Thoracic aorta (tissue), 2 donors: ENCODE measurements at places on chromosomes 1 and 21.

DNA sequence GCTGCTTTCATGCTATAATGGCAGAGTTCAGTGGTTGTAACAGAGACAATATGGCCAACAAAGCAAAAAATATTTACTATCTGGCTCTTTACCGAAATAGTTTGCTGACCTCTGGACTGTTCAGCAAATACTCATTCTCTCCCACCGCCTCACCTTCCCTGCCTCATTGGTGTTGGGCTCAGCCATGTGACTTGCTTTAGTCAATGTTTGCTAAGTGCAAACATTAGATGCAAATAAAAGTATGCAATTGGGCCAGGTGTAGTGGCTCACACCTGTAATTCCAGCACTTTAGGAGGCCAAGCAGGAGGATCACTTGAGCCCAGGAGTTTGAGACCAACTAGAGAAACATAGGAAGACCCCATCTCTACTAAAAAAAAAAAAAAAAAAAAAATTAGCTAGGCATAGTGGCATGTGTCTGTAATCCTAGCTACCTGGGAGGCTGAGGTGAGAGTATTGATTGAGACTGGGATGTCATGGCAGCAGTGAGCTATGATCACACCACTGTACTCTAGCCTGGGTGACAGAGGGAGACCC, 55.1 kb downstream of the RPL5 start:
- DNase-seq, result no peak

DNA sequence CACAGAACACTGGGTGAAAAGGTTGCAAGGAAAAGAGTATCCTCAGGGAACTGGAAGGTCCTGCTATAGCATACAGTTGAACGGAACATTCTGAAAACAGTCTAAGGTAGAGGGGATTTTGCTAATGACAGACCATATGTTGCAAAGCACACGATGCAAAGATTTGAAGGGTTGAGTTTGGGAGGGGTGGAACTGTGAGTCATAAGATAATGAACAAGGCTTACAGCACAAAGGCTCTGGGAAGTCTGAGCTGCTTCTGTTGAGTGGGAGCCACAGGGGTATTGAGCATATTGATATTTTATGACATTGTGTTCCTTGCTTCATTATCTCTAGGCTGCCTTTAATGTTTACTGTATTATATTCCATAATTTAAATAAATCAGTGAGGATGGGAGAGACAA, 104.9 kb downstream of the PLPPR4 start:
- DNase-seq, result no peak

- no peak for DNase-seq
Measured at GRCh38 chr1:157961805-157962762, 31.4 kb upstream of the KIRREL1 start.

- no peak for DNase-seq
Measured at GRCh38 chr1:24640288-24640687, 2.8 kb upstream of the SRRM1 start.

- DNase-seq, result no peak
Measured at GRCh38 chr1:183996040-183996384, 41.5 kb downstream of the COLGALT2 start.

DNA sequence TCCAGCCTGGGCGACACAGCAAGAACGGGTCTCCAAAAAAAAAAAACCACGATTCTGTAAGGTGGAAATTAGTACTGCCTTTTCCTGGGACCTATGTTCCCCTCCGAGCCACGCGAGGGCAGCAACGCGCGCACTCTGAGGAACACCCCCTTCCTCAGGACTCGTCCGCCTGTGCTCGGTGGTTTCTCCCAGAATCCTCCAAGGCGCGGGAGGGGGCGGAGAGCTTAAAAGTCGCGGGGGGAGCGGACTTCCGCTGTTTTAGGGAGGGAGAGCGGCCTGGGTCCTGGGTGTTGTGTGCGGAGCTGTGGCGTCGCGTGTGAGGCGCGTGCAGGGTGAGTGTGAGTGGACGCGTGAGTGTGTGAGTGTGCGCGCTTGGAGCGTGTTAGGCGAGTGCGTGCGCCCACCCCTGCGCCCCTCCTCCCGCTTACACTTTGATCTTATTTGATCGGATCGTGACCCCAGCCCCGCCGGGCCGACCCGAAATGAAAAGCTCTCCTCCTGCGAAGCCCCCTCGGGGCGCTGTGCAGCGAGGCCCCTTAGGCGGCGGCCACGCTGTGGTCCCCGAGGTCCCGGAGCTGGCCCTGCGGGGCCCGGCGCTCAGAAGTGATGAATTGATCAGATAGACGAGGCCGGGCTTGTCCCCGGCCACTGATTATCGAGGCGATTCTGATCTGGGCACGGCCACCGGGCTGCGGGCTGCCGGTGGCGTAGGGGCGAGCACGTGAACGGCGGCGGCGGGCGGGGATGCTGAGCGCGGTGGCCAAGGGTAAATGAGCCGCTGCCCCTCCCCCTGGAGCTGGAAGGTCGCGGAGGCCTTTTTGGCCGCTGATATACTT, 9.6 kb downstream of the TMEM167B start:
- peak; percentile 90 for DNase-seq

- DNase-seq, result no peak
Measured at GRCh38 chr21:38388203-38388602, 110.1 kb downstream of the ERG start.

GRCh38 chr1:235244974-235245592, 82.9 kb downstream of the ARID4B start:
- DNase-seq, result no peak
